ENCODE measurements at places on chromosomes 2 and 18.

GRCh38 chr2:9440058-9440727, 16.7 kb downstream of the CPSF3 start:
- no peak for DNase-seq

DNA sequence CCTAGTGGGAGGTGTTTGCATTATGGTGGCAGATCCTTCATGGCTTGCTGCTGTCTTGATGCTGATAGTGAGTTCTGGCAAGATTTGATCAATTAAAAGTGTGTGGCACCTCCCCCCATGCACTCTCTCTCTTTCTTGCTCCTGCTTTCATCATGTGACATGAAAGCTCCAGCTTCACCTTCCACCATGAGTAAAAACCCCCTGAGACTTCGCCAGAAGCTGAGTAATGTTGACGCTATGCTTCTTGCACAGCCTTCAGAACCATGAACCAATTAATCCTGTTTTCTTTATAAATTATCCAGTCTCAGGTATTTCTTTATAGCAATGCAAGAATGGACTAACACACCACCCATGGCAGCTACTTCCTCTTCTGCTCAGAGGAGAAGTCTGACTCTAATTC, 2181.4 kb upstream of the PIK3C3 start:
- DNase-seq, result no peak

GRCh38 chr2:168910330-168910729, 9.2 kb downstream of the G6PC2 start:
- DNase-seq, result no peak

DNA sequence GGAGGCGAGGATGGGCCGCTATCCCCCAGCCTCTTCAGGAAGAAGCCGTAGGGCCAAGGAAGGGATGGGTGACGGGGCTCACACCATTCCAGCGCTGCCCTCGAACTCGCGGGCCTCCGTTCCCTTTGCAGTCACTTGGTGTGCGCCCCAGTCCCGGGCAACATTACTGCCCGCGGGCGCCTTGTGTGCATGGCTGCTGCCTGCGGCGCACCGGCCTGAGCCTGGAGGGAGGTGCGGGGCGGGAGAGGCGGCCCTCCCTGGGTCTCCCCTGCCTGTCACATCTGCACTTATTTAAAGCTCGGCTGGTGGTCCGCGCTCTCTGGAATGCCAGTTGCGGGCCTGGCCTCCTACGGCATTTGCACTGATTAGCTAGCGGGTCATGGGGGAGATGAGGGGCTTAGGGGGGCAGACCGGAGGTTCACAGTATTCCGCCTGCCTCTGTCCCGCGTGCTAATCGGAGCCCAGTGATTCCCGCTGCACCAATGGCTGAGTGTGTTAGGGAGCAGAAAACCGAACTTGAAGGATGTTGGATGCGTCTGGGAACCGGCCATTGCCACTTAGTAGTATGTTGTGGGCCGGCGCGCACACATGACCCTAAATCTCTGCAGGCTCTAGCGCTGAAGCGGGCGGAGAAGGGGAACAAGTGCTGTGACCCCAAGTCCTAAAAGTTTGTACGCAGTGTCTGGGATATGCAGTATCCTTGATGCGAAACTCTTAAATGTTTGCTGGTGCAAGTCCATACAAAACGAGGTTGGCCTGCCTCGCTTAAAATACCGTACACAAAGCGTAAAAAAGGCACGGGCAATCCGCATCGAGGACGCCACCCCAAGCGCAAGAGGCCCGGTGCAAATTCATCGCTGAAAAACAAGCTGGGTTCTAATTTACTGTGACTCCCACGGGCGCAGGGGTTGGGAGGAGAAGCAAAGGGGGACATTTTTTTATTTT, 161.2 kb upstream of the SIX2 start:
- DNase-seq, result no peak

DNA sequence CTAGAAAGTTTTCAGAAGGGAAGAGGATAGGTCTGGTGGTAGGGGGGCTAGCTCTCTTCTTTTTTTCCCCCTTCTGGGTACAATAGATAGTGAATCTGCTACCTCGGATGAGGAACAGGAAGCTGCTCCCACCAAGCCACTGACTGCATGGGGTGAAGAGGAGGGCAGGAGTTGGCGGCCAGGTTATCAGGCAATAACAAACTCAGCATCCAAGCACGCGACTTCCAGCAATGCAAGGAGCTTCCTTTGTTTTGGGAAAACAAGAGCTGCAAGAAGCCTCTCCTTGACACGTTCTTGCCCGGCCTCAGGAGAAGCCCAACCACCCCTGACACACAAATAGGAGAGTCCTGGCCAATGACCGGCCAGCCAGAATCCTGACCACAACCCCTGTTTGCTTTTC, 32.2 kb downstream of the NHEJ1 start:
- DNase-seq, result no peak

DNA sequence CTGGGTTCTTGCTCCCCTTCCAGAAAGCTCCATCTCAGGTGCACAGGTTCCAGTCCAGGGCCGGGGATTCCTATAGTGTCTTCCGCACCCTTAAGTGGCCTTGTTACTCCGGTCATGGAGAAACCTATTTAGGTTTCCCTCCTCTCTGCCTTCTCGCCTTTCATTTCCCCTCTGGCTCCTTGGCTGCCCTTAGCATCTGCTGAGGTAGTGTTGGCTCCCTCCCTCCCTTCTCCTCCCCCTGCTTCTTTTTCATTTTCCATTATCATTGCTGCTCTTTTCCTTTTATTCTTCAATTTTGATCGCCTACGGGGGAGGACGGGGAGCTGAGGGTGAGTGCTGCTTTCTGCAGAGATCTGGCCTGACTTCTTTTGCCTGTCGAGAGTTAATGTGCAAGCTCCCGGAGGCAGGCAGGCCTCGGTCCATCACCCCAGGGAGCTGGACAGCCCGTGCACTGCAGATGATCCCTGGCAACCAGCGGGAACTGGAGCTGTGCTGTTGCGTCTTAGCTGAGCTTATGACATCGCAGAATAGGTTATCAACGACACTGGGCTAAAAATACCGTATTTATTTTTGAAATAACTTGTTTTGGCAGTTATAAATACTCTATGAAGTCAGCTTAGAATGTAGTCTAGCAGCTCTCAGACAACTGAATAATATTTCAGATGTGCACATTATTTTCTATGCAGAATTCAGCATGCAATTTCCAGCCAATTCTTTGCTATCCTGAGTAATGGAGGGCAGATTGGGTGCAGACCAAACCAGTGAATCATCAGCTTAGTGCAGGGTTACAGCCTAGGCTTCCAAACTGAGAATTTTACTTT, 141.9 kb downstream of the SLC4A3 start:
- DNase-seq, result no peak
